Fibroblast of upper back skin (primary cell): ENCODE measurements at places on chromosomes 6 and 20.
A peak's percentile ranks its signal among the peaks of the same experiment; 100 is the strongest.

GRCh38 chr20:33443512-33444239 is at the start of gene SNTA1:
Gene SNTA1 (minus strand): TSS chr20:33443763. CDS start chr20:33443620, 143 bp downstream.
- DNase-seq: peak; percentile 73

GRCh38 chr6:90294614-90294988 is 2.0 kb downstream of the BACH2 start:
- DNase-seq: no peak

DNA sequence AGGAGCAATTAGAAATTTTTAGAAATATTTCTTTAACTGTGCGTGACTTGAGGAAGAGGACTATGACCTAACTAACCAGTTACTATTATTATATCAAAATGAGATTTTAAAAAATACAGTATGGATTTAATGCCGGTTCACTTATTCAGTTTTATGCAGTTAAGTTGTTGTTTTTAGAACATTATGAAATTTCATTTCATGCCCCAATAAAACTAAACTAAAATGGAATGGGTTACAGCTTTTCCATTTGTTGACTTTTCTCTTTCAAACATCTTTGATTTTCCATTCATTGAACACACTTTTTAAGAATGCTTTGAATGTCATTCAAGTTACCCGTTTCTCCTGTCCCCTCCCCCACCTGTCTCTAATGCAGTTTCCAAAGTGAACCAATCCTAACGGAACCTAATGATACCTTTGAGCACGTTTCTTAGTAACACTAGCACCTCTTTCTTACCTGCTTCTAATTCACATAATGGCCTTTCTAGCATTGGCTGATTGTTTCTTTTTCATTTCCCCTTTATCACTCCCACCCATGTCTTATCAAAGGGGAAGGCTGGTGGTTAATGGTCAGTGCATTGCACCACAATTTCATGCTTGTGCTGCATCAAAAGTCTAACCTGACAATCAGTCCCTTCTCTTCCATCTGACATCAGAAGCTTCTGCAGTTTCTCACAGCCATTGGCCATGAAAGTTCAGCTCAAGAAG is 262.2 kb upstream of the TAB2 start:
- DNase-seq: no peak

- DNase-seq: no peak
Observed at GRCh38 chr6:150177259-150177951, 34.6 kb downstream of the PPP1R14C start.

DNA sequence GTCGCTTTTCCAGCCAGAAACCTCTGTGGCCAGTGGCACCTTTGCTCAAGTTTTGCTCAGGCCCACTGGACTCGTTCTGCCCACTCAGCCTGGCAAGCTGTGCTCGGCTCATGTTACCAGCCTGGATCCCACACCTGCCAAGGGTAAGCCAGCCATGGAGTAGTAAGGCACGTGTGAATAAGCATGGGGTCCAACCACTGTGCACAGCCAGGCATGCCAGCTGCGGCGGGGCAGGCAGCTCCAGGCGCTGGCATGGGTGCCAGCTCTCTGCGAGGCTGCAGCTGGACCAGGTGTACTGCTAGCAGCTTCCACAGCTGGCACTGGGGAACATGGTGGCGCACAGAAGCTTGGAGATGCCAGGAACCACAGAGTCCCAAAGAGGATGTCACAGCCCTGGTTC is 32.1 kb upstream of the PDYN start:
- no peak for DNase-seq

DNA sequence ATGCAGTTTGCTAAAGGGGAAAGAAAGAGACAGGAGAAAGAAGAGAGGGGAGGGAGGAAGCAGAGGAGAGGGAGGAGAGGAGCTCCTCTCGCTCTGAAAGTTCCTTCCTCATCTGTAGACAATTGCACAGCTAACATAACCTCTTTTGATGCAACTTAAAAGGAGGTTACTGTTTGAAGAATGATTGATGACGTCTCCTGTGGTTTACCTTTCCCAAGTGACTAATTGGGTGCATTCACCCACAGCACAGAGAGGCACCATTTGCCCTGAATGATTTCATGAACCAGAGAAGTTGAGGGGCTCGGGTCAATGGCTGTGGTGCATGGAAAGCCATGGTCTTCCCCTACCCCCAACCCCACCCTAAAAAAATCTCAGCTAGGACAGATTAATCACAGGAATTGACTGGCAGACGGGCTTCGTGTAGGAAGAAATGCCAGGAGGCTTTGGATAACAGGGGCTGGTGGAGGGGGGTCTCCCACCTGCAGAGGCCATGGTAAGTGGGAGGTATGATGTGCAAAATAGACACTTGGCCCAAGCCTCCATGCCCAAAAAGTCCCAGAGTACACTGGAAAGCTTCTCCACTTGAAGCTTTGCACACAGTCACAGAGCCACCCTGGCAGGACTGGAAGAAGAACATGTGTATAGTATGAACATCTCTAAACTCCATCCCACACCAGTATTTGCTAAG is 213.7 kb downstream of the ANKRD60 start:
- no peak for DNase-seq

DNA sequence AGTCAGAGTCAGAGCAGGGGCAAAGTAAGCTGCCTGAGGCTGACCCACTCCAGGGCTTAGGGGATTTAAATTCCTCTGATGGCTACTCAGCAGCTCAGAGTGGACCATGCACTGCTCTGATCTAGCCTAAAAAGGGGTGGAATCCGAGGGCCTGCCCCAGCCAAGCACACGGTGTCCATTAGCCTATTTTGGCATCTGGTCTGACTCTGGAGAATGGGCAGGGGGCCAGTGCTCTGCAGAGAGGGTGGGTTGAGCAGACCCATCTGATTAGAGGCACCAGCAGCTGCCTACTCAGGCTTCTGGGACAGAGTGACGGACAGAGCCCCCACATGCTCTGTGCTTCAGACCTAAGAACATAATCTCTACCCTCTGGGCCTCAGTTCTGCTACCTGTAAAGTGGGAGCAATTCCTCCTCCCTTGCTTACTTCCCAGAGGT is 25.9 kb upstream of the TGM2 start:
- no peak for DNase-seq

- no peak for DNase-seq
Observed at GRCh38 chr20:32443386-32443974, 85.3 kb downstream of the ASXL1 start.

DNA sequence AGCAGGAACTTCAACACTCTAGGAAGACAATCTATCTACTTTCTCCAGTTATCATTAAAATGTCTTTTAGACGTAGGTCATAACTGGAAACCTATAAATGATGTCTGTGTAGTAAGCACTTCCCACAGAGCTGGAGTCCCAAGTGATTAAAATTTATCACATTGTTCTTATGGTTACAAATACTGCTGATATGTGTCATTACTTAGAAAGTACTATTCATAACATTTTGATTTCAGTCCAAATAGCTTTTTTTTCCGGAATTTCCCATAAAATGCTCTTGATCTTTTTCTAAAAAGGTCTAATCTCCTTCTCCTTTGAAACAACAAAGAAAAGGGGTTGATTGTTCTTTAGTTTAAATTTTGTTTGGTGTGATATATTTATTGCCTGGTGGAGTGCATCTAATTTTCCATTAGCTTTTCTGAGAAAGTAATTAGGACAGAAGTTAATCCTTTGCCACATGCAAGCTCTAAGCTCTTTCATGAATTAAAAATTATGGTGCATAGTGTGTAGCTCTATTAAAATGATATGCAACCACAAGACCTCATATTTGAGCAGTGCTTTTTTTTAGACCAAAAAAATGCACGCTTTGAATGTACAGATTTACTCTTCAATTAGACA is 132.7 kb upstream of the TCF21 start:
- peak; percentile 83 for DNase-seq

- DNase-seq: no peak
Observed at GRCh38 chr20:933029-933428, 16.9 kb upstream of the ANGPT4 start.

- DNase-seq: no peak
Observed at GRCh38 chr6:154440022-154440421, 70.5 kb downstream of the CNKSR3 start.

DNA sequence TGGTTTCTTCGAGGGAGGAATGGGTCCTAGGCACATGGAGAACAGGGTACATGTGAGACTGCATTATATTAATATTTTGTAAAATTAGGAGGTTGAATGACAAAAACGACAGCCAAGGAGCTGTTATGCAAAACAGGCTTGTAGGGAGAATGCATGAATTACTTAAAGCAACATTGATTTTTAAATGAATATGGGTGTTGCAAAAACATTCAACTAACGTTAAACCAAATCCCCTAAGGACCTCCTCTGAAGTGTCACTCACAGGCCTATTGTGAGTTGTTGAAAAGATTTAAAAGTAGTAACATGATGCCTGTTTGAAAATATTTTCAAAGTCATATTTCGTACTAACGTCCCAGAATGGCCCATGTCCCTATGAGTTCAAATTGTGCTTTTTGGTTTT is 21.9 kb downstream of the FBXL4 start:
- no peak for DNase-seq

GRCh38 chr6:70797625-70798024 is 129.9 kb downstream of the SMAP1 start:
- DNase-seq: no peak
